ENCODE measurements at places on chromosomes 7 and 10. TPM values are rescaled to one million over a fixed set of nuclear protein-coding genes. Genes with fewer than 3 reads are reported as not detected.

The LEP gene
- not detected for total RNA-seq

The BLNK gene
- not detected for total RNA-seq

The ERVW-1 gene
- not detected for total RNA-seq

The LIPN gene
- total RNA-seq = not detected

The SPDYE16 gene
- total RNA-seq = 0.19 TPM

The HTR5A gene
- total RNA-seq = not detected

The VENTX gene
- 0.07 TPM for total RNA-seq
